ENCODE measurements at places on chromosomes 5 and 9. TPM values are rescaled to one million over a fixed set of nuclear protein-coding genes. Genes with fewer than 3 reads are reported as not detected.

Gene KCNT1
- not detected for total RNA-seq

Gene PDGFRB
- total RNA-seq: 7.2 TPM

Gene ST8SIA4
- 72.1 TPM for total RNA-seq

Gene PKD2L2
- total RNA-seq: not detected

- no peak for DNase-seq
These were observed 80.4 kb downstream of the TEK start for GRCh38 chr9:27189426-27189825.

Gene TICAM2
- total RNA-seq: 1.8 TPM

- no peak for DNase-seq
These were observed 21.5 kb upstream of the MYO10 start for GRCh38 chr5:16957304-16958196.

Gene MEGF9
- 10.6 TPM for total RNA-seq

Gene PDE8B
- total RNA-seq: not detected

GRCh38 chr5:27124590-27124989, 86.2 kb upstream of the CDH9 start:
- no peak for DNase-seq

Gene IFNA21
- total RNA-seq: not detected

- no peak for DNase-seq
These were observed 87.2 kb upstream of the RAPGEF1 start for GRCh38 chr9:131826966-131827525.

Gene PCDHGB4
- not detected for total RNA-seq

DNA sequence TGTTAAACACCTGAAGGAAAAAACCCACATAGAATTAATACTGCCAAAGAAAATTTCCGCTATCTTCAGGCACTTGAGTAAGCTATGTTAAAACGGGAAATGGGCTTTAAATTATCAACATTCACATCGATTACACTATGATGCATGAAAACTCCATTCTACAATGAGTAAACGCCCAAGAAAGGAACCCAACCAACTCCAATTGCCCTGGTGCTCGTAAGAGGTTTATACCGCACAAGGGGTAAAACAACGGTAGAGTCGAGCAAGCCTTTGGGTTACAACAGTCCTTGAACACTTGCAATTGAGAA, 1.0 kb downstream of the AGTPBP1 start:
- no peak for DNase-seq

DNA sequence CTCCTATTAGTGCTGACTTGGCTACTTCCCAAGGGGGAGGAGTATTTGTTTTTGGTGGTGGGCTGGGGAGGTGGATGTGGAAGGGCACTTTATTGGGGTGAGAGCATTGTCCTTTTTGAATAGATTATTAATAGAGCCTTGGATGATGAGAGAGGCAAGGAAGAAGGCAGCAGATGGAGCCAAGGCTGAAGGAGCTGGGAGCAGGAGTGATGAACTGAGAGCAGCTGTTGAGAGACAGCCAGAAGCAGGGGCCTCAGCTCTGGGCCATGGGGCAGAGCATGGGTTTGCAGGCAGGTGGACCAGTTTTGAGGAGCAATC, 29.6 kb downstream of the RGS3 start:
- no peak for DNase-seq

- DNase-seq: no peak
These were observed 52.9 kb upstream of the SPATA31E1 start for GRCh38 chr9:87829756-87830155.

DNA sequence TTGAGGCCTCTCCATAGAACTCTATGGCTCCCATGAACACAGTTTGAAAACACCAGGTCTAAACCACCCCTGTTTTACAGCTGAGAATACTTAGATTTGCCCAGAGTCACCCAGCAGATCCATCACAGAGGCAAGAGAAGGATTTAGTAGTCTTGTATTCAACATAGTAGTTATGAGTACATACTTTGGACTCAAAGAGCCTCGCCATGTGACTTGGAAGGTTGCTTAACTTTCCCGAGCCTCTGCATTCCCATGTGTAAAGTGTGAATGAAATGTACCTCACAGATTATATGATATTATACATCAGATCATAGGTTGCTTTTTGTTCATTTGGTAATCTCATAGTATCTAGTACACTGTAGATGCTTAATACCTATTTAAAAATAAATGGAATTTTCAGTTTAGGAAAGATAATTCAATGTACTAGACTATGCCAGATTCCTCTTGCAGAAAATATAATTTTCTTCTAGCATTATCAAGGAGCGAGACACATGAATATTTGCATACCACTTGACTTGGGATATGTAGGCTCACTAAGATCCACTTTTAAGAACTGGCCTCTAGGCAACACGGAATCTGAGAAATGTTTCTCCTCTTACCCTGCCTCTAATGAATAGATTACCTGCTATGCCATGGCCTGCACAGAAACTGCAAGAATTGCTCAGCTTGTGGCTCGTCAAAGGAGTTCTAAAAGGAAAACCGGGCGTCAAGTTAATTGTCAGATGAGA, 18.6 kb downstream of the TDRD7 start:
- DNase-seq: no peak

DNA sequence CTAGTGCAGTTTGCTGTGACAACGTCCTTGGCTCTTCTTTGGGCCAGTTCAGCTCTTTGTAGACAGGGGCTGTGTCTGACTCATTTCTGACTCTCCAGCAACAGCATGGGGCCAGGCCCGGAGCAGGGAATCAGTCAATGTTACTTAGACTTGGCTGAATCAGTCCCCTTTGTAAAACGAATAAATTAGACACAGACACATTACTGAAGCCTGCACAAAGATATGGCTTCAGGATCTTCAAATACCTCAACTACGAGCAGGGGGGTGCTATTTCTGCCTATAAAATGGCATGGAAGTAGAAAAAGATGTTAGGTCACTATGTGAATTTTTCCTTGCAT, 204.7 kb downstream of the TTLL11 start:
- no peak for DNase-seq

DNA sequence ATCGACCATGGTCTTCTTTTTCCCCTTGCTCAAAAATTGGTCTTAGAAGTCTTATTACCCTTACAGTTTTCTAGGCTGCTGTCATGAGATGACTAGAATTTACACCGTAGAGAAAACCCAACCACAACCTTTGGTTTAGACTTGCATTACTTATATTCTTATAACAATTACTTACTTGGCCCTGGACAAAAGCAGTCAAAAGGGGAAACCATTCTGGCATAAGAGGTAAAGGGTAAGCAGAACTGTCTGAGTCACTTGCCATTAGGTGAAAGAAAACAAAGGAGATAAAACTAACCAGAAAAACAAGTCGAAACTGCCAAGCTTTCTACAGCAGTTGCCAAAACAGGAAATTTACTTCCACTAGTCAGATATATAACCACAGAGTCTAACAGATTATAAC, 17.9 kb downstream of the TMEM245 start:
- DNase-seq: no peak

Gene EQTN
- not detected for total RNA-seq

DNA sequence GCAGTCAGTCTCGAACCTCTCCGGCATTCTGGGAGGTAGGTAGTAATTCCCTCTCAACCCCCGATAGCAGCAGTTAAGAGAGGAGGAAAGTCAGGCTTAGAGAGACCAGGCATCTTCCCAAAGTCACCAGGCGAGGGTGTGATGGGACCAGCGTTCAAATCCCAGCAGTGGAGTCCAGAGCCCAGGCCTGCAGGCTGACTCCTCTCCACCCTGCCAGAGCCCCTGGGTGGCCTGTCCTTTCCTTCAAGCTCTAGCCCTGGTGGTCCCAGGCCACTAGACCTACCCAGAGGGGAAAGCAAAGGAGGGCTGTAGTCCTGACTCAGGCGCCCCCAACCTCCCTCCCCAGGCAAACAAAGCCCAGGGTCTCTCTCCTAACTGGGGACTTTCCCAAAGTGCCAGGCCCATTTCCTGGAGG, 4.2 kb upstream of the NR5A1 start:
- DNase-seq: no peak

Gene C5orf52
- total RNA-seq: not detected

- no peak for DNase-seq
These were observed 677.3 kb downstream of the PRELID2 start for GRCh38 chr5:145157841-145158240.

DNA sequence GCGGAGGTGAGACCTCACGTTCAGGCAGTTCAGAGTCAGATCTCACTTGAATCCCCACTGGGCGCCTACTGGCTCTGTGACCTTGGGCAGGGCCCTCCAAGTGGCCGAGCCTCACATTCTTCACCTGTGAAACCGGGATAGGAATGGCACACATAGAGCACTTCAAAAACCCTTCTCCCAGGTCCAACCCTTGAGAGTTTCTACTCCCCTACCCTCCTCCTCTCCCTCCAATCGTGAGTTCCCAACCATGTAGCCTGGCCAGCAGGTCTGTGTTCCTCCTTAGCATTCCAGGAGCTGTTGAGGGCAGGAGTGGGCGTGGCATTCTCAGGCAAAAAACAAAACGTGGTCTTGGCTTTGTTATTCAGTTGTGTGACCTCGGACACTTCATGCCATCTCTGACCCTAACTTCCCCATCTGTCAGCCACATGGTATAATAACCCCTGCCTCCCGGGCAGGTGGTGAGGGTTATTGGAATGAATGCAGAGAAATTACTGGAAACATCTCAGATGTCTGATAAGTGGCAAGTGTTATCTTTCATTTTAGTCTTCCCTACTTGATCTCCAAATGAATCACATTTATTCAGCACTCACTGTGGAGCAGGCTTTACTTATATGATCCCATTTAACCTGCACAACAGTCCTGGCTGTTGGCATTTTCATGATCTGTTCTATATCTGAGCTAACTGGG, 112.8 kb upstream of the BOD1 start:
- no peak for DNase-seq

DNA sequence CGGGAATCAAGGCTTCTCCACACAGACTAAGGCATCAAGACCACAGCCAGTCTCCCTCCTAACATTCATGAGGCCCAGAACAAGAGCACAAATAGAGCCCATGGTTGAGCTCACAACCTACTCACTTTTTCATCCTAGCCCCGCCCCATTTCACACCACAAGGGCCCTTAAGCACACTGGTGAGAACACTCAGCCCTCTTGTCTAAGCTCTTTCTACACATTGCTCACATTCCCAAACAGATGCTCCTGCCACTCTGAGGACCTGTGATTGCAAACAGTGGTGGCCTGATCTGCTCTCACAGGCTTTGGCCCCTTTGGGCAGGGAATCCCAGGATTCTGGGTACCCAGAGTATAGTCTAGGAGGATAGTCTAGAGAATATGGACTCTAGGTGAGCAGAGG, 54.0 kb downstream of the FEM1C start:
- no peak for DNase-seq

Gene FAM153A
- 33.7 TPM for total RNA-seq

DNA sequence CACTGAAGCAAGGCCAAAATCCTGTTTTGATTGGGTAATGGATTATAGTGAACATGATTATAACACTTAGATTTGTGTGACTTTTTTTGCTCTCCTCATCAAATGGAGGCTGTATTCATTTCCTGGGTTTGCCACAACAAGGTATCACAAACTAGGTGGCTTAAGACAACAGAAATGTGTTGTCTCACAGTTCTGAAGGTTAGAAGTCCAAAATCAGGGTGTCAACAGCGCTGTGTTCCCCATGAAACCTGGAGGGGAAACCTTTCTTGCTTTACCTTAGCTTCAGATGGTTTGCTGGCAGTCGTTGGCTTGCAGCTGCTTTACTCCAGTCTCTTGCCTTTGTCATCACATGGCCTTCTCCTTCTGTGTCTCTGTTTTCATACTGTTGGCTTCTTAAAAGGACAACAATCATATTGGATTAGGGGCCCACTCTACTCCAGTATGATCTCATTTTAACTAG, 32.4 kb downstream of the CDC42SE2 start:
- DNase-seq: no peak

Measured in activated CD4-positive, alpha-beta memory T cell treated with anti-CD3 and anti-CD28 coated beads, Interleukin-2, amount 10 ng/mL, durations not matched to agents 7 days and 5 days (primary cell).